ENCODE measurements at places on chromosomes 5 and 9.

DNA sequence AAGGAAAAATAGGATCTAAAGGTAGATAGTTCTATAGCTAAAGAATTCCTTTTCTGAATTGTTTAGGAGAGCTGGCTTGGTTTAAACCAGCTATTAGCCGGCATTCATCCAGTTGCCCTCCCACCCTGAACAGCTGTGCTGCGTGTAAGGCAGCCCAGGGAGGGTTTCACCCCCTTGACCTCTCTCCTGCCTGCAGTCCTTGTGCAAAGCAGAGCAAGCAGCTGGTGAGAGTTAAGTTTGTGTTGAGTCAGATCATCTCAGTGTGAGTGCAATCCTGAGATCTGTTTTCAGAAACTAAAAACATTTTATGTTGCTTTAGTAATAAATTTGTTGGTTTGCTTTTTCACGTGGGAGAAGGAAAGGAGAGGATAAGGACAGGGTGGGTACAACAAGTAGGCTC lies 13.0 kb downstream of the SLC25A25 start:
- no peak for DNase-seq

DNA sequence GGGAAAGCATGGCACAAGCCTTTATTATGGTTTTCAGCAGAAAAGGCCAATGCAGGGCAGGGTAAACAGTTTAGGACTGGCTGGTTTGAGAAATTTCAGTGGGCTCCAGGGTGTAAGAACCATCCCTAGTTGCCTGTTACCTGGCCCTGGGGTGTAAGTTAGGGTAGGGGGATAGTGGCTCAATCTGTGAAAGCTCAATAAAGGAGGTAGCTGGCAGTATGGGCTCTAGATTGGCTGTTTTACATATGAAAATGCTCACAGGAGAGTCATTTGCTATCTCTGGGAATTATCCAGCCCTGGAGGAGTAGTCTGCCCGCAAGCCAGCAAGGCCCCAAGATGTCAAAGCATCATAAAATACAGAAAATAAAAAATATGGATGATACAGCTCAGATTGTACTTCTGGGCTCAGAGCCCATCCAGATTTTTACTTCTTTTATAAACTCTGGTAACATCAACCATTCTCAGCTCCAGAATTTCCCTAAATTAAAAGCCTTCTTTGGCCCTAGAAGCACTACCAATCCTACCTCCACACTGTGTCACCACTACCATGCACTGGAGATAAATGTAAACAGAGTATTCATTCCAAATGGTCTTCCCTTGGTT lies 31.1 kb downstream of the SSBP2 start:
- no peak for DNase-seq

DNA sequence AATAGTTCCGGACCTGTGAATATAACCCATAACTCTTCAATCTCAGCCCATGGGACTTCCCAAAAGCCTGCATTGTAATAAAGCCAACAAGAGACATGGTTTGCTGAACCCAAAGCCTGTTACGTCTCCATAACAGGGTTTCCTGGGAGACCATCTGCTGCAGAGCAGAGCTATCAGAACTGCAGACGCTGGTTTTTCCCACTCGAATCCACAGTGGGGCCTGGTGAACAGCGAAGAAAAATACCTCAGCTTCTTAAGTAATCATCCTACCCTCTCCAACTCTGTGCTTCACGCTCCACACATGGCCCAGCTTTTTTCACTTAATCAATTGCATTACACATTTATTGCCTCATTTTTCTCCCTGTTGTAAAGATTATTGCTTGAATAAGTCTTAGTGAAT lies 409.5 kb upstream of the GRIA1 start:
- no peak for DNase-seq

DNA sequence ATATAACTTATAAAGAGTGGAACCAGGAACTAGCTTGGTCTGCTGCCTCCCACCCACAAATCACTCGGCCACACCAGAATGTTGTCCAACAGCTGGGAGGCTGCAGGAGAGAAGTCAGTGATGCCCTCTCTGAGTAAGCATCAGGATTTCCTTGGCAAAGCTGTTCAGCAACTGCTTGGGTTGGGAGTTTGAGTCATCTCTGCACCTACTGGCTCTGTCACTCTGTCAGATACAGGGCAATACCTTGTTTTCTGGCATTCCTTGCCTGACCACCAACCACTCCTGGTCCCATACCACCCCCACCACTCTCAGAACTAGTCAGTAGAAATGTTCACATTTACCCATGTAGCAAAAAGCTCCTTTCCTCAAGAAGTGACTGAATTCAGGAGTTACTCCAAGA lies 36.8 kb upstream of the GCNT4 start:
- no peak for DNase-seq

DNA sequence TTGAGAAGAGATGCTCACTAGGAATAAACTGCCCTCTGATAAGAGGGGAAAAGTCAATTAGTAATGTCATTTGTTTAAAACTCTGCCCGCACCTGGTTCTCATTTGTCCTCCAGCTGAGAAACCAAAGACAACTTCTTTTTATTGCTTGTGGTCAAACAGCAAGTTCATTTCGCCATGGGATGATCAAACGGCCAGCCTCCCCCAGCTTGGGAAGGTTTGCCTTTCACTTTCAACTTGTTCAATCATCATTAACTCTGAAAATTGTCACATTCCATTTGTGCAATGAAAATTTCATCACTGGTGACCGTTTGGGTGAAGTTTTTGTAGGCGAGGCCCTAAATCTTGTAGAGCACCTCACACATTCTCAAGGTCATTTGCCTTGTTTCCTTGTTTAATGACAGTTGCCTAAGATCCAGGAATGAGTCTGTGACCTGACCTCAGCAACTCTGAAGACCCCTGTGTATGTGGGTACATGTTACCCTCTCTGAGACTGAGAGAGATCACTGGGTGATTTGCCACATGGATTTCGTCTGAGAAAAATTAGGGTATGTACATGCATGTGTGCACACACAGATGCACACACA lies 117.7 kb downstream of the MARCHF3 start:
- DNase-seq = no peak
